Adrenal gland (tissue), 19 donors: ENCODE measurements at places on chromosomes 1 and 21. TPM values are rescaled to one million over a fixed set of nuclear protein-coding genes. Genes with fewer than 3 reads are reported as not detected.

RGS4 gene
- 38.5 TPM for total RNA-seq

PRAMEF27 gene
- not detected for total RNA-seq

GRCh38 chr1:10687782-10688408 is 108.6 kb downstream of the CASZ1 start:
- DNase-seq, result no peak

DNA sequence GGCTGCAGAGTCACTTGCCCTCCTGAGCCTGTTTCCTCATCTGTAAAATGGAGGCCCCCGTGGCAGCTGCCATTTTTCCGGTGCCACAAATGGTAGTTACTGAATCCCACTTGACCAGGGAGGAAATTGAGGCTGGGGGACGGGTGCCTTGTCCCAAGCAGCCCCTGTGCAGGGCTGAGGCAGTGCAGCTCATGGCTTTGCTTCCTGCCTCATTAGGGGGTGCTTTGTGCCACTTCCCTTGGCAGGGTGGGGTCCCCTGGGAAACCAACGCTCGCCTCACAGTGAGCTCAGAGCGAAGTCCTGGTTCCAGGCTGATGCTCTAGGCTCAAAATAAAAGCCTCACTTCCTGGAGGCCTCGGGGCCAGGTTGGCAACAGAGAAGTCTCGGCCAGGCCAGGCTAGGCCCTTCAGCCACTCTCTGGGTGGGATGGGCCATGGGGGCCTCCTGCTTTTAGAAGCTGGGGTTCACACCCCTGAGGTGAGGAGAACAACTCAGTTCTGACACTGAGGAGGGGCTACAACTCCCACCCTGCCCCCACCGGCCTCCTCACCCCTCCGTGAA is 6.8 kb downstream of the LAPTM5 start:
- no peak for DNase-seq

DNA sequence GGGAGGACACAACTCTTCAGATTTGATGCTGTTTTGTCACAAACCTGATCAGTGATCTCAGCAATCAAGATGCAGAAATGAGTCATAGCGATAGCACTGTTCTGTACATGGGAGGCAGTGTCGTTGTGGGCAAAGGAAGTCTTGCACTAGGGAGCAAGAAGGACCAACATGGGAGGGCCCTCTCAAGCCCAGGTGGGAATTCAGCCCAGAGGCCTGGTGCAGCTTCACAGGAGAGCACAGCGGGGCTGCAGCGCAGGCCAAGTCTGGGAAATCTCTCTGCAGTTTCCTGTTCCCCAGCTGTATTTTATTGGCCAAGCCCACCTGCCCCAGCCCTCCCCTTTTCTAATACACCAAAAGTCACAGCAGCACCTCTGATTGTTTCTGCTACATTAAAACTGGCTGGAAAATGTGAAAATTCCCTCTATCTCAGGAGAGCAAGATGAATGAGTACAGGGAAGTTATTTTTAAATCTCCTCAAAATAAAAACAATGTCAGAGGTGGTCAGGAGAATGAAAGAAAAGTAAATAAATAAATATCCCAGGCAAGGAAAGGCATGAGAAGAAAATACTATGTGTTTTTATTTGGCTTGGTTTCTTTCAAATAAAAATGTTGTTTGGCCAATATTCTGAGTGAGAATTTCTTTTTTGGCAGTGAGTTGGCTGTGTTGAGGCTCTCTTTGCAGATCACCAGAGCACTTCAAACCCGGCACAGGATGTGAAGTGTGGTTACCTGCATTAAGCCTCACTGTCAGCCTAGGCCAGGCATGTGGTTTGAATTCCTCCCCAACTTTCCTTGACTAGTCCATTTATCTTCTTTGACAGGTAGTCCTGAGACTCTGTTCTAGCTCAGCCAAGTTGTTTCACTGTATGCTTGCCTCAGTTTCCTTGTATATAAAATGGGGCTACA is 422.1 kb downstream of the PLPP3 start:
- no peak for DNase-seq

GRCh38 chr1:25140073-25140797 is 92.1 kb downstream of the SYF2 start:
- DNase-seq, result no peak
